ENCODE measurements at places on chromosomes 7 and 10.

- no peak for DNase-seq
Measured at GRCh38 chr7:87354749-87355148, 9.3 kb downstream of the CROT start.

GRCh38 chr10:132363921-132364593 lies 32.1 kb downstream of the LRRC27 start:
- no peak for DNase-seq

- DNase-seq = no peak
Measured at GRCh38 chr7:130393841-130394411, 13.6 kb downstream of the CPA1 start.

DNA sequence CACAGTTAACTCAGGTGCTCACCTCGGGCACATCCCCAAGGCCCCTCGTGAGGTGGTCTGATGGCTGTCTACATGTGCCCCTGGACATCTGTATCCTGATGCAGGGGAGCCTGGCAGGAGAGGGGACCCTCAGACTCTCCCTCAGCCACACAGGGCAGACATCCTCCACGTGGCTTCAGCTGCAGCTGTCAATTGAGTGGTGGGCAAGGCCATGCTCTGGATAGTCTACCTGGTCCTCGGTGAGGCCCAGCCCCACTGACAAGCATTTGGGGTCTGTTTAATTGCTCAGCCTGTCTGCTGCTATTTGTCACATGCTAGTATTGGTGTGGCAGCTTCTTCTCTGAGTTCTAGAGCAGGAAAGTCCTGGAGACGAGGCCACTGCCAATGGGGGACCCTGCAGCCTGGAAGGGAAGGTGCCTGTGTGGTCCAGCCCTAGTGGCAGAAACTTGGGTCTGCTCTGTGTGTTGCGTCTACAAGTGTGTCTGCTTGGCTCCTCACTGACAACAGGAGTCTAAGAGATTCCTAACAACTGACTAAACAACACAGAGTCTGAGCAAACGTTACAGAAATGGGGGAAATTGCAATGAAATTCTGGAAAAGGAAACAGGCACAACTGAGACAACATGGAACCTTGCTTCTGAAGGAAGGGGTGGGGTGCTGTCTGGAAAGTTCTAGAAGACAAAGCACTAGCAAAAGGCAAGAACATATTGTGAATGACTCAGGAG lies 59.3 kb upstream of the IGFBP3 start:
- no peak for DNase-seq

GRCh38 chr10:61785473-61786105 lies 115.9 kb upstream of the ARID5B start:
- no peak for DNase-seq

DNA sequence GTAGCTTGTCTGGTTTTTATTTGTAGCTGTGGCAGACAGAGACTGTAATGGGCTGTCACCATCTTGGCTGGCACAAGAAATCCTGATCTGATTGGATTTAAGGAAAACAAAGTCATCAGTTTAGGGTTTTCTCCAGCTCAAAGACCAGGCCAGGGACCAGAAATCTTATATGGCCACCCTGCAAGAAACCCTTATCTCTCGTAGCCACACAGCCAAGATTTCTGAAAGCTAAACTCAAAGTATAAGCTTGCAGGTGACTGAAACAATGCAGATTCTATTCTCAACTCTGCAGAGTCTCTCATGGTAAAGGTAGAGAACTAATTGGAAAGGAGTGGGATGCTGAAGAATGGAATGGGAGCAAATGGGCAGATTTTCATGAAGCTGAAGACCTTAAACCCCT lies 3.2 kb upstream of the ASB13 start:
- DNase-seq = no peak

GRCh38 chr10:133072196-133072595 lies 15.5 kb upstream of the ADGRA1 start:
- no peak for DNase-seq

GRCh38 chr7:4610768-4611467 lies 71.2 kb upstream of the FOXK1 start:
- DNase-seq = peak; percentile 60

DNA sequence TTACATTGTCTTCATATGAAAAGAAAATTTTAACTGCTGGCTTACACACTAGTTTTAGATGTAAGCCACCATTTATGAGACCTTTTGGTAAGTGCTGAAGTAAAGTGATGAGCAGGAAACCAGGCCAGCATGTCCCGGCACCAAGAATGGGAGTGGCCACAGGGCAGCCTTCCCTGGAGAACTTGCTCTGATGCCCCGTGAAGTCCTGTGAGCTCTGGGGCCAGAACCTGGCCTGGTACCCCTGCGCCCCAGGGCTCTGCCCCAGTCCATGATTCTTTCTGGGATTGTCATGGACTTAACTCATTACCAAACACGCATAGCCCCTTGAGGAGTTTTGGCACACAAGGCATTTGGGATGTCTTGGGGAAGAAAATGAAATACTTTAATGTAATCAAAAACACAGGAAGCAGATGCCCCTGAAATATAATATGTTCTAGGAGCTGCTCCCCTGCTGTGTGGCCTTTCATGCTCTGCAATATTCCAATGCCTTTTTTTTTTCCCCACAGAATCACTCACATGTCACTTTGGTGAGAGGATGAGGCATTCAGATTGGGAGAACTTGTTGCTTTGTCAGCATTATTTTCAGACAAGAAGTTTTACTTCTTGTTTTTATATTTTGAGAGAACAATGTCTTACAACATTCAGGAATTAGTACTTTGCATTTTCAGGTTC lies 53.1 kb upstream of the CXCL12 start:
- no peak for DNase-seq

DNA sequence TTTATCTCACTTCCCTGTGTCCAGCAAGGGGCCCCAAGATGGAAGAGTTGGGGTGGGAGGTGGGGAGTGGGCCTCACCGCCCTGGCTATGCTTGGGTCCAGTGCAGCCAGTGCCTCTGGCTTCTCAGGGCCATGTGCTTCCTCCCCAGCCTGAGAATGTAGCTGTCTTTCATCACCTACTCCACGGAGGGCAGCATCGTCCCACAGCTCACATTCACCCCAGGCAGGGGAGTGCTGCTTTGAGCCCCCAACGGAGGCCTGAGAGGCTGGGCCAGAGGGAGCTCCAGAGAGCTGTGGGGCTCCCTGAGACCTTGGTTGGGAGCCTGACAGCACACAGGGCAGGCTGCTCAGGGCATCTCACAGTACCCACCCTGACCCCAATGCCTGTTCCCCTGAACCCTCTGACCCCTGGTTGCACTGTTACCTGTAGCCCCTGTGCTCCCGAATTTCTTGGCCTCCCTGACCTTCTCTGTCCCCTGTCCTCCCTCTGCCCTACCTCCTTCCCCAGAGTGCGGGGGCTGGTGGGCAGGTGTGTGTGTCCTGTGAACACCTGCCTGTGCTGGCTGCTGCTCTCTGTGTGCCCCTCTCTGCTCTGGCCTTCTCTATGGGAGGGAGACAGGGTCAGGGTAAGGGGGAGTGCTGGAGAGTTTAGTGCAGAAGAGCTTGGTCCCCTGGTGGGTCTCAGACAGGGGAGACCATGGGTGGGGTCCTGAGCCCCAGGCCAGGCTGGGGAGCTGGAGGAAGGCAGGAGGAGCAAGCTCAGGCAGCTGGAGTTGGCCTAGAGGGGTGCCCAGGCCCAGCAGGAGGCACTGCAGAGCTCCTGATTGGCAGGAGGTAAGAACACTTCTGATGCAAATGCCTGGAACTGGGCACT lies 19.6 kb upstream of the ZNF488 start:
- DNase-seq = no peak

GRCh38 chr7:148287538-148287937 lies 303.0 kb upstream of the C7orf33 start:
- no peak for DNase-seq

DNA sequence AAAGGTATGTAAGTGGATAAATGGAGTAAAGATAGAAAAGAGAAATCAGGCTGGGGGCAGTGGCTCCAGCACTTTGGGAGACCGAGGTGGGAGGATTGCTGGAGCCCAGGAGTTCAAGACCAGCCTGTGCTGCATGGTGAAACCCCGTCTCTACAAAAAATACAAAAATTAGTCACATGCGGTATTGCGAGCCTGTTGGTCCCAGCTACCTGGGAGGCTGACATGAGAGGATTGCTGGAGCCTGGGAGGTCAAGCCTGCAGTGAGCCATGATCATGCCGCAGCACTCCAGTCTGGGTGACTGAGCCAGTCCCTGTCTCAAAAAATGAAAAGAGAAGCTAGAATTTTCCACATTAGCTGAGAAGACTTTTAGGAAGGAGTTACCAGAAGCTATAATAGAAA lies 14.8 kb downstream of the LCOR start:
- DNase-seq = no peak

DNA sequence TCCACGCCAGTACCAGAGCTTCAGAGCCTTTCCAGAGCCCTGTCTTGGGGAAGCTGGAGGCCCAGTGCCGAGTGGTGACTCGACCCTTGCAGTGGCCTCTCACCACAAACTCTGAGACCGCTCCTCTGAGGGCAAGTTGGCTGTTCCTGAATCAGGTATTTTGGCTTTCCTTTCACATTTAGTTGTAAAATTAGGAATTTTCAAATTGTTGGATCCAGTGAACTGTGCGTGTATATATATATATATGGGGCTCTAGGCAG lies 128.7 kb upstream of the UNC5B start:
- no peak for DNase-seq

- DNase-seq = no peak
Measured at GRCh38 chr10:3389130-3389529, 216.5 kb upstream of the PITRM1 start.

GRCh38 chr10:13291061-13291460 lies 8.8 kb downstream of the PHYH start:
- DNase-seq = no peak

GRCh38 chr7:28854750-28855074 lies 103.4 kb downstream of the TRIL start:
- no peak for DNase-seq

- DNase-seq = no peak
Measured at GRCh38 chr10:15817409-15818046, 42.8 kb downstream of the MINDY3 start.

DNA sequence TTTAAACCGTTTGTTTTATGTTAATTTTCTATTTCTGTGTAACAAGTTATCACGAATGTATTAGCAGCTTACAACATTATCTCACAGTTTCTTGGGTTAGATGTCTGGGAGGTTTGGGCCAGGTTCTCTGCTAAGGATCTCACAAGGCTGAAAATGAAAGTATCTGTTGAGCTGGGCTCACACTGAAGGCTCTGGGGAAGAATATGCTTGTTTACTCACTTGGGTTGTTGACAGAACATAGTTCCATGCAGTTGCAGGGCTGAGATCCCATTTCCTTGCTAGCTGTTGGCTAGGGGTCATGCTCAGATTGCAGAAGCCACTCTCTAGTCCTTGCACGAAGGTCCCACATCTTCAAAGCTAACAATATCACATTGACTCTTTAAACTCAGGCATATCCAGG lies 266.6 kb upstream of the GNAI1 start:
- DNase-seq = no peak

DNA sequence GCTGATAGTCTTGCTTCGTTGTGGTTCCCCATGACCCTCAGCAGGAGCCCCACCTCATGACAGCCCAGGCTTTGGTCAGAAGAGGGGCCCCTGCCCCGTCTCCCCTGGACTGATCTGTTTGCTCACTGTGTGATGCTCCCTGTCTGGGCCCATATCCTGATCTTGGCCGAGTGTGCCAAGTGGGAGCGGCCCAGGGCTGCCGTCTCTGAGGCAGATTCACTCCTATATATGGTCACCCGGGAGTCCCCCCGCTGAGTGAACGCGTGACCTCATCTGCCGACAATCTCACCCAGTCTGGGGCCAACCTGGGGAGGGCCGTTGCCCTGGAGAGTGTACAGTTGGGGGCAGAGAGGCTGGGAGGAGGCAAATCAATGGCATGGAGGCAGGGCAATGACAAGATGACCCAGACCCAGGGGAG lies 34.5 kb downstream of the PPIF start:
- DNase-seq = no peak

- no peak for DNase-seq
Measured at GRCh38 chr10:8417631-8418030, 363.1 kb downstream of the GATA3 start.

DNA sequence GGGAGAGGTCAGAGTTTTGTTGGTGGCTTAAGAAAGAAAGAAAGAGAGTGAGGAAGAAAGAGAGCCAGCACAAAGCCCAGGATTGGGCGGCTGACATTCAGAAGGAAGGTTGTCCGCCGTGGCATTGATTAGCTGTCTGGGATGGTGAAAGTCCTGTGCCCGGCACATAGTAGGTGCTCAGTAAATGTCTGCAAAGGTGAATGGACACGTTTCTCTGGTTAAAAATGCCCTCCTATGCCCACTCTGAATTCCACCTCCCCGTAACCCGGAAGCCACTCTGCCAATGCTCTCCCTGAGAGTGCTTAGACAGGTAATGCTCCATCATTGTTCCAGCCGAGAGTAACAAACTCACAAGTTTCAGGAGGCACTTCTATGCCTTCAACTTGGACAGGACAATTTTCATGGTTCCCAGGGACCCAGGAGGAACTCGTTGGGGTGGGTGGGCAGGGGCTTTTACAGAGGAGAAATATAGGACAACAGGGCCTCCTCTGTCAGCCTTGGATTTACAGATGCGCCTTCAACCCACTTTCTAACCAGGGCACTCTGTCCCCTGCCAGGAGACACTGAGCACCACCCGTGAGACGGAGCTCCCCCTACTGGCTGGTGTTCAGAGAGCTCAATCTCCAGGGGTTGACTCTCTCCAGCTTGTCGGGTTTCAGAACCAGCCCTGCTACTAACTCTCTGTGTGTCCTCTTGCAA lies 411.5 kb upstream of the ZMIZ1 start:
- DNase-seq = peak; percentile 12
